ENCODE measurements at places on chromosomes 16 and 17. TPM values are rescaled to one million over a fixed set of nuclear protein-coding genes. Genes with fewer than 3 reads are reported as not detected.
A peak's percentile ranks its signal among the peaks of the same experiment; 100 is the strongest.

GRCh38 chr17:19713901-19714361 lies 2.5 kb downstream of the SLC47A2 start:
- no peak for DNase-seq

GRCh38 chr16:75443298-75443697 lies 10.0 kb upstream of the CFDP1 start:
- no peak for DNase-seq

GRCh38 chr17:73584049-73584448 lies 60.2 kb downstream of the SDK2 start:
- DNase-seq = no peak

DNA sequence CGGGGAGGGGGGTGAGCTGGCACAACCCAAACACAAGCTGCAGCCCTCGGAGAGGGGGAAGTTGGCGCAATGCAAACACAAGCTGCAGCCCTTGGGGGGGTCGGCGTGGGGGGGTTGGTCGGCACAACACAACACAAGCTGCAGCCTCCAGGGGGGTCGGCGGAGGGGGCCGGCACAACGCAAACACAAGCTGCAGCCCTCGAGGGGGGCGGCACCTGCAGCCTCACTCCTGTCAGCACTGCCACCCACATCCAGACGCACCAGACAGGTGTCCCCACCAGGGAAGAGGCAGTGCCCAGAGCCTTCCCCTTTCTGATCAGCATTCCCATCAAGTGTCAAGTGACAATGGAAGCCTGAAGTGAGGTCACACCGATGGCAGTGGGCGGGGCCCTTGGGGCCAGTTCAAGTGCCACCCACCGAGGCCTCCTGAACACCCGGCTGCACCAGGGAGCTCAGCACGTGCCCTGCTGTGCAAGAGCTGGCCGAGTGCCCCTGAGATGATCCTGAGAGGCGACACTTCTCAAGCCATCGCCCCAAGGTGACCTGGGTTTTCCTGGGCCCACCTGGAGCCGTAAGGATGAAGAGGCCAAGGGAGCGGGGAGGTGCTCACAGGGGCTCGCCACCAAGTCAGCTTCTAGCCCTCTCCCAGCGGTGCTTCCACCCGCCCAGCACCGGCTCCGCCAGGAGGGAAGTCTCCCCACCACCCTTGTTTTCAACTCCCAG lies 59.3 kb downstream of the KLHDC4 start:
- DNase-seq = no peak

DNA sequence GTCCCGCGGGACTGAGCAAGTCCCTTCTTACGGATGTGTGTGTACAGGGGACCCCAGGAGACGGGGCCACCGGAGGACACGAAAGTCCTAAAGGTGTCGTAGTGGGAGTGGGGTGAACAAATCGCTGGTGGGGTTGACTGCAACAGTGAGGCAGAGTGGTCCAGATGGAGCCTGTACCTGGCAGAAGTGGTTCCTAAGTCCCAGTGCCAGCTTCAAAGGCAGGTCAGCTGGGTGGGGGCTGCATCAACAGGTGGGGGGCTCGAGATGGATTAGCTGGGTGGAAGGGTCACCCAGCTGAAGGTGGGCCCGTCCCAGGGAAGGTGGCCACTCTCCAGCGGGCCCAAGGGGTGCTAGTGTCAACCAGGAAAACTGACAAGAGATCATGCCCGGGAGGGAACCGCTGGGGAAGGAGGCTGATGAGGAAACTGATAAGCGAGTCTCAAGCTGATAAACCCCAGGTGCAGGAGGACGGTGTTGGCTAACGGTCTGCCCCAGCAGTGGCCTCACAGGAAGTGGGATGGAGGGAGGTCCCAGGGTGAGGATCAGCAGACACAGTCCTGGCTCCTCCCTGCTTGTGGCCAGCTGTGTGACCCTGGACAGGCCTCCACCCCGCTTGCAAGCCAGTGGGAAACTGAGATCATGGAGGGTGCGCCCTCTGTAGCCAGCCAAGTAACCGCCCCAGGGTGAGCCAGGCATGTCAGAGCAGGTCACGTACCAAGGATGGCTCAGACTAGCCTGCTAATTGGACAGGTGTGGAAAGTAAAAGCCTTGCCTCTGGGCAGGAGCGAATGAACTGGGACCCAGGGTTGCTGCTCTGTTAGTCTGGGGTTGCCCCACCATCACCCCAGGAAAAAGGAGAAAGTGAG lies 1.0 kb downstream of the ORAI3 start:
- no peak for DNase-seq

- no peak for DNase-seq
Observed at GRCh38 chr16:78681743-78682142, 582.3 kb downstream of the WWOX start.

DNA sequence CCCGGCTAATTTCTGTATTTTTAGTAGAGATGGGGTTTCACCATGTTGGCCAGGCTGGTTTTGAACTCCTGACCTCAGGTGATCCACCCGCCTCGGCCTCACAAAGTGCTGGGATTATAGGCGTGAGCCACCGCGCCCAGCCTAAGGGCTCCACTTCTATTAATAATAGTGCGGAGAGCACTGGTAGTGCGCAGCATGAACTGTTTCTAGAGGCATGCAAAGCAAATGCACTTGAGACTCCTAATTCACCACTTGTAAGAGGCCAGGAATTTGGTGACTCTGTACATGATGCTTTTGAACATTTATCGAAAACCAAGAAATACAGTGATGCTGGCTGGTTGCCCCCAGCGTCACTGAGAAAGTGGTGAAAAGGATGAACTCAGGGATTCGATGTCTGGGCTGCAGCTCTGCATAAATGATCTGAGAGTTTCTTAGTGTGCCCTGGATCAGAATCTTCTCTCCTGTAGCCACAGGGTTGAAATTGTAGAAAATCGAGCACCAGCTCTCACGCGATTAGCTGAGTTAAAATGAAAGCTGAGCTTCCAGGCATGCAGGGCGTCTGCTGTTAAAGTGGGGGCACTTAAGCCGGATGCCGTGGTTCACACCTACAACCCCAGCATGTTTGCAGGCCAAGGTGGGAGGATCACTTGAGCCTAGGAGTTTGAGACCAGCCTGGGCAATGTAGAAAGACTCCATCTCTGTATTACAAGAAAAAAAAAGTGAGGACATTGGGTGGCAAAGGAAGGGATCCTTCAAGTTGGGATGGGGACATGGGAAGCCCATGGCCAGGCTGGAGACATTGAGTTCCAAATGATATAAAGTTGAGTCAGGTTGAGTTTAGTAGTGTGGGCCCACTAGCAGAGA lies 4.8 kb downstream of the RNF213 start:
- DNase-seq = no peak

GRCh38 chr17:75535119-75535537 lies 9.6 kb downstream of the LLGL2 start:
- no peak for DNase-seq

DNA sequence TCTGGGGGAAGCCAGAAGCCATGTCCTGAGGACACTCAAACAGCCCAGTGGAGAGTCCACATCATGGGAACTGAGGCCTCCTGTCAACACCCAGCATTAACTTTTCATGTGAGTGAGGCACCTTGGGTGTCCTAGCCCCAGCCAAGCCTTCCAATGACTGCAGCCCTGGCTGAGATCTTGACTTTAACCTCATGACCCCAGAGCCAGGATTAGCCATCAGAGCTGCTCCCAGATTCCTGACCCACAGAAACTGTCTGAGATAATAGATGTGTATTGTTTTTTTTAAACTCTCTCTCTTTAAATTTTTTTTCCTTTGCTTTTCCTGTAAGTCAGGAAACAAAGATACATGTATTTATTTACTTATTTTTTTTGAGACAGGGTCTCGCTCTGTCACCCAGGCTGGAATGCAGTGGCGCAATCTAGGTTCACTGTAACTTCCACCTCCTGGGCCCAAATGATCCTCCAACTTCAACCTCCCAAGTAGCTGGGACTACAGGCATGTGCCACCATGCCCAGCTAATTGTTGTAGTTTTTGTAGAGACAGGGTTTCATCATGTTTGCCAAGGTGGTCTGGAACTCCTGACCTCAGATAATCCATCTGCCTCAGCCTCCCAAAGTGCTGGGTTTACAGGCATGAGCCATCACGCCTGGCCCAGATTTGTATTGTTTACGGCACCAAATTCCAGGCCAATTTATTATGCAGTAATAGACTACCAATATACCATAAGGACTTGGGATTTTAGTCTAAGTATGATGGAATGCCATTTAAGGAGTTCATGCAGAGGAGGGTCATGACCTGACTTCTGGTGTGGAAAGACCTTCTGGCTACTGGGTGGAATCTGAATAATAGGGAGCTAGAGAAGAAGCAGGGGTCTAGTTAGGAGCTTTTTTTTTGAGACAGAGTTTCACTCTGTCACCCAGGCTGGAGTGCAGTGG lies 14.0 kb upstream of the TMEM94 start:
- DNase-seq = no peak

DNA sequence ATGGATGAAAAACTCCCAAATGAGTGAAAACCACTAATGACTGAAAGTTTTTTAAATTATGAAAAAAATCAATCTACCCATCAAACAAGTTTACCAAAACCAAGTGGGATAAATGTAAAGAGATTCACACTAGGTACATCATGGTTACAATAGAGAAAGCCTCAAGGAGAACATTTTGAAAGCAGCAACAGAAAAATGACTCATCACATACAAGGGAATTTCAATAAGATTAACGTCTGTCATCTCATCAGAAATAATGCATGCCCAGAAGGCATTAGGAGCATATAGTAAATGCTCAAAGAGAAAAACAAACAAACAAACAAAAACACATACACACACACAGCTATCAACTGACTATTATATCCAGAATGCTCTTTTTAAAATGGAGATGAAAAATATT lies 261.8 kb upstream of the KIF2B start:
- no peak for DNase-seq

GRCh38 chr16:89052191-89052889 lies 41.3 kb upstream of the ACSF3 start:
- DNase-seq = no peak

DNA sequence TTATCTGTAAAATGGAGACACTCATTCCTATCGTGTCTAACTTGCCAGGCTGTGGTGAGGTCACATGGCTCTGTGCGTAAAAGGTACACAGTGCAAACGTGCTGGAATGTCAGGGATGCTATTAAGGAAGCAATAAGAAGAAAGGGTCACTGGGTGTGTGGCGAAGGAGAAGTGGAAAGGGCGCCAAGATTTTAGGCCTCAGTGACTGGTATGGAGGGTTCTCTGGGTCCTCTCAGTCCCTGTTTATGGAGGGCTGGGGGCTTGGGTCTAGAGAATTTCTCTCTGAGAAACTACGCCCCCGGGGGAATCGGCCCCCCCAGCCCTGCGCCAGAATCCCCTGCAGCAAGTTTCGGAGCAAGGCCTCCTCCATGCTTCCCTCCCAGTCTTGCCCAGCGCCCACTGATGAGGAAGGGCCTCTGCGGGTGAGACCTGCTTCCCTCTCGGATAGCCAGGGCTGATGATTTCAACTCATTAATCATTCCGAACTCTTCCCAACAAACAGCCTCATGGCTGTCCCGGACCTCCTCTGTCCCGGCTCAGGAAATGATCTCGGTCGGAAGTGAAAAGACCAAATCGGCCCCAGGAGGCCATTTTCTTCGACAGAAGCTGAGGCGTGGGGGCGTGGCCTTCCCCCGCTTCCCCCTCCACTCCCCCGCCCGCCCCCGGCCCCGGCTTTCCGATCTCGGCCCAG lies 1.2 kb upstream of the HEXIM1 start:
- DNase-seq = no peak

DNA sequence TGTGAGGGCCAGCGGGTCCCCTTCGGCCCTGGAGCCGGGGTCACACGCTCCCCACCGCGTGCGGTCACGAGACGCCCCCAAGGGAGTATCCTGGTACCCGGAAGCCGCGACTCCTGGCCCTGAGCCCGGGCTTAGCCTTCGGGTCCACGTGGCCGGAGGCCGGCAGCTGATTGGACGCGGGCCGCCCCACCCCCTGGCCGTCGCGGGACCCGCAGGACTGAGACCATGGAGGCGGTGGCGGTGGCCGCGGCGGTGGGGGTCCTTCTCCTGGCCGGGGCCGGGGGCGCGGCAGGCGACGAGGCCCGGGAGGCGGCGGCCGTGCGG lies at the start of gene NAGLU:
NAGLU (plus strand) TSS at position 194 of the 324 bp plus-strand sequence; CDS start at position 226, 32 bp downstream.
- peak; percentile 92 for DNase-seq

- DNase-seq = no peak
Observed at GRCh38 chr17:4199818-4200402, 56.9 kb downstream of the CYB5D2 start.

GRCh38 chr16:85291302-85292148 lies 179.3 kb upstream of the CIBAR2 start:
- DNase-seq = peak; percentile 77

DNA sequence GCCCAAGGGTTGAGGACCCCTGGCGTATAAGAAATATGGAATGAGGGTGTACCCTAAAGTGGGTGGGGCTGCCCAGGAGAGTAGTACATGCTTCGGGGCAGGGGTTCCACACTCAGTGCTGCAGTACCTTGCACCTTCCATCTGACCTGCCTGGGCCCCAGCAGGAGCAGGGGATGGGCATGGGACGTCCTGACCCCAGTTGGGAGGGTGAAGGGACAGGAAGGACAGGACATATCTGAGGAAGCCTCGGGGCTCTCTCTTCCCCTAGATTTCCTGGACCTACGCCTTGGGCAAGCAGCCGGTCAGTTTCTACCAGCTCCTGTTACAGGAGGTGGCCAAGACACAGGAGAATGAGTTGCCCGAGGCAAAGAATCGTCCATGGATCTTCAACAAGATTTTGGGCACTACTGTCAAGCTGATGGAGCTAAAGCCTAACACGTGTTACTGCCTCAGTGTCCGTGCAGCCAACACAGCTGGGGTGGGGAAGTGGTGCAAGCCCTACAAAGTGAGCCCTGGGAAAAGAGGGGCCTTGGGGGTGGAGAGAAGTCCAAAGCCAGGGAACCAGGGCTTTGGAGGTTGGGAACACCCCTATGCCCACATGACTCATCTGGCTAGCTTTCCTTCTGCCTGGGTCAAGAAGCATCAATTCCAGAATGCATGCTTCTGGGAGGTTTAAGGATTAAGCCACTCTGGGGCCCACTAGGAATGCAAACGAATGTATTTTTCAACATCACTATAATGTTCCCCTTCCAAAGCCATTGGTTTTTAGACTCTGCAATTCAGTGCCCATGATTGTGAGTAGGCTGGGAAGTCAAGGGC lies 7.9 kb downstream of the FNDC8 start:
- no peak for DNase-seq

GRCh38 chr17:2420176-2420575 lies 19.3 kb upstream of the MNT start:
- no peak for DNase-seq

DNA sequence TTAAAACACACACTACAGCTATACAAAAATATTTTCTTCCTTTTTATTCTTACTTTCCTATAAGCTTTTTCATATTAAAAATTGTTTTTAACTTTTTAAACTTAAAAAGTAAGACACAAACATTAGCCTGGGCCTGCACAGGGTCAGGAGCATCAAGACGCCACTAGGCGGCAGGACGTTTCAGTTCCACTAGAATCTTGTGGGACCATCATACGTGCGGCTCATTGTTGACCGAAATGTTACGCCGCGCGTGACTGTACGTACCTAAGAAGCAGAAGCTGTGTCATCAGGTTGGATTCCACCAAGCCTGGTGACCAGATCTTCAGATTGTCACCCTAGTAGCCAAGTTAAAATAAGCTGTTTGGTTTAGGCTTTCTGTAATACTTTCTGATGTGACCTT lies 47.1 kb downstream of the USP10 start:
- DNase-seq = no peak

GRCh38 chr16:11806721-11807120 lies 9.7 kb upstream of the ZC3H7A start:
- DNase-seq = no peak

The TBX4 gene
- polyA plus RNA-seq = 152 TPM

The SEZ6L2 gene
- 4.1 TPM for polyA plus RNA-seq

The AHSP gene
- 44.8 TPM for polyA plus RNA-seq

The CNGB1 gene
- polyA plus RNA-seq = 0.08 TPM

The SCN4A gene
- polyA plus RNA-seq = 0.36 TPM

The PRSS8 gene
- polyA plus RNA-seq = 84.0 TPM

The P2RX5 gene
- polyA plus RNA-seq = 0.12 TPM

Data from right lung (tissue), 10 donors.